Activated naive CD4-positive, alpha-beta T cell (primary cell): ENCODE measurements at places on chromosomes 7 and 10.

DNA sequence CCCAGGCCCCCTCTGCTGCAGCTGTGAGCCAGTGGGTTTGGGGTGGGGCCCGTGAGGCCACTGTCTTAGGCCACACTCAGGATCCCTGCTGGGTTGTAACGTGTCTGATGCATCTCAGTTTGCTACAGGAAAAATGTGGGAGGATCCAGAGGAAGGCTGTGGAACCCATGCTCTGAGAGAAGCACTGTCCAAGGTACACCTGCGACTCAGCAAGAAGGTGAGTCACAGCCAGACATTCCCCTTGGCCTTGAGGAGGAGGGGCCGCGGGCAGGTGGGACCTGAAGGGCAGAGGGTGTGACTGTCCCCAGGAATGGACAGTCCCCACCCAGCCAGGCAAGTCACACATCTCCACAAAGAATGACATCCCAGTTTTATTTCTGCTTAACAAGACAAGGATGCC, 27.8 kb upstream of the C10orf120 start:
- no peak for DNase-seq

DNA sequence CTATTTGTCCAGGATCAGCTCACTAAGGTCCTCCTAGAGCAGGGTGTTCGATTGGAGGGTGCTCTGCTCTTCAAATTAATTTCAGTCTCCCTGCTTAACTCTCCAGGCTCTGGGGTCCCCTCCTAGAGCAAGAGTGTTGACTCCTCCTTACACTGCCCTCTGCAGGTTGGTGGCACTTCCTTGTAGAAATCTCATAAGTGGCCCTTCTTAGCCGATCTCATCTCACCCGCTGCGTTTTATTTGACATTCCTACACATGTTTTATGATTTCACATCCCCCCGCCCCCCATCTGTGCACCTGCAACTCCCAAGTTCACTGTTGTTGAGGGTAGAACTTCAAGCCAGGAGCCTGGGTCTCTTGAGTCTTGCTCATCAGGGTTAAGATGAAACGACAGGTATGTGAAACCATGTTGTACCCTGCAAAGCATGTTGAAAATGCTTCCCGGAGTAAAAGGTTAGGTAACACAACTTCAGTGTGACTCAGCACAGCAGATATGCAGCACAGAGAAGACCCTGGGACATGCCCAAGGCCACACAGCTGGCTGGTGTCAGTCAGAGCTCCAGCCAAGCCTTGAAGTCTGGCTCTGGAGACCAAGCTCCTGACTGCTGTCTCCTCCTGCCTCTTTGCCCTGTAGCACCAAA, 171.2 kb downstream of the PRKAG2 start:
- no peak for DNase-seq

DNA sequence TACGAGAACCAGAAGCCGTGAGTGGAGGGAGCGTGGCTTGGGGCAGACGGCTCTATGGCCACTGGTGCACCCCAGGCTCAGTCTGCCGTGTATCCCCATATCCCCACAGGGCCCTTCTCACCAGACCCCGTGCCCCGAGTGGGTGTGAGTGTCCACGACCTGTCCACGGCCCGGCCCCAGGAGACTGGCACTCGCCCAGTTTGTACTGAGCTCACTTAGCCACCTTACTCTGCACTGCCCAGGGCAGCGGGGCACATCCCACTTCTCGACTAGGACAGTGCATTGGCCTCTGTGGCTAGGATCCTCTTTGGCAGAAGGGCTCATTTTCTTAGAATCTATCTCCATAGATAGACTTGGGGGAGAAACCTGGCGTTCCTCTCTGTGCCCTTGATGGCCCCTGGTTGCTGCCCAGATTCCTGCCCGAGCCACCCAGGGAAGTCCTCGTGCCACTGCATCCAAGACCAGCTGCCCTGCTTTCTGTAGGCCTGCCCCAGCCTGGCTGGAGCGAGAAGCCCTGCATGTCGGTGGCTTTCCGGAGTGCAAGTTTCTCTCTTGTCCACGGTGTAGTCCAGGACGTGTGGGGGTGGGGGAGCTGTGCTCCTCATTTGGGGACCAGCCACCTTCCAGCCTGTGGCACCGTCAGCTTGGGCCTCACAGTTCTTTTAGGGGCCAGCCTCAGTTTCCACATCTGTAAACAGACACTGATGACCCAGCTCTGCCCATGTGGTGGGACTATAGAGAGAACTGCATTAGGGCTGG, 11.9 kb downstream of the TMEM120A start:
- DNase-seq, result no peak

DNA sequence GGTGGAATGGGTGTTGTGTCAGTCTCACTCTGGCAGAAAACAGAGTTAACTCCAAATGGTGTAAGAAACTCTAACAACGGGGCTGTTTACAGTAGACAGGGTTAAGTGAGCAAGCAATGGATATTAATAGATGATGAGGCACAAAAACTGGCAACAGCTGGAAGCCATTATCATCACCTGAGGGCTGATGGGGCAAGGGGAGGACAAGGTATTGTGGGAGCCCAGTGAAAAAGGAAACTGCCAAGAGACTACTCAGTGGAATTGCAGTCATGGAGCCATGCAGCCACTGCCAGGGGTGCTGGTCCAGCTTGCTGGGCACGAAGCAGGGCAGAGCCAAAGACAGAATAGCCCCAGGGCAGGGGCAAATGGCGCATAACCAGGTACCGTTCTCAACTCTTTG, 260.7 kb downstream of the BICC1 start:
- no peak for DNase-seq

DNA sequence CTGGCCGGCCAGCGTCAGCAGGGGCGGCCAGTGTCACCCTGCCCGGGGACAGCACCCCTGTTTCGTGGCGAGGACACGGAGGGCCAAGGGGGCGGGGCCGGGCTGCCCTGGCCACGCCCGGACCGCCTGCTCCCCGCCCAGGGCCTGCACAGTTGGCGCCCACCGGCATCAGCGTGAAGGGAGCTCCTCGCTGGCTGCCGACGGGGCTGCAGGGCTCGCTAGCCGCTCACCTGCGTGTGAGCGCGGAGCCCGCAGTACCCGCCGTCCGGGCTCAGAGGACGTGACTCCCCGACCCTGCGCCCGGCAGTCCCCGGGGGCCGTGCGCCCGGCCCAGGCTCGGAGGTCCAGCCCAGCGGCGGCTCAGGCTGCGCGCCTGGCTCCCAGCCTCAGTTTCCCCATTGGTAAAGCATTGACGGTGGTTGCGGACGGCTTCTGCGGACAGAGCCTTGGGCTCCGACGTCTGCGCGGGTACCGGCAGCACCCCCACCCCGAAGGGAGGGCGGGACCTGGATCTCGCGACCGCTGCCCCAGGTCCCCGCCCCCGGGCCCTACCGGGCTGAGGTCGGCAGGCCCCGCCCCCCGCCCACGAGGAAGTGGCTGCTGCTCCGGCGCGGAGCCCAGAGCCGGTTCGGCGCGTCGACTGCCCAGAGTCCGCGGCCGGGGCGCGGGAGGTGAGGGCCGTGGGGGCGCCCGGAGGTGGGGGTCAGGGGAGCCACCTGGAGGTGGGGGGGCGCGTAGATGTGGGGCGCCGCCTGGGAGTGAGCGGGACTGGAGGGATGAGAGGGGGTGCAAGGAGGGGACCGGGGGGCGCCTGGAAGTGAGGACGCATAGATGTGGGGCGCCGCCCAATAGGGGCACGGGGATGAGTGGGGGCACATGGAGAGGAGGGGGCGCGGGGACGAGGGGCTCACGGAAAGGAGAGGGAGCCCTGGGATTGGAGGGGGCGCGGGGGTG, at the start of gene ARPC1B:
Gene ARPC1B (plus strand): TSS at position 620 of the 954 bp plus-strand sequence. CDS start 10,985 bp downstream, outside the sequence.
- DNase-seq, result peak; percentile 82

- no peak for DNase-seq
Observed at GRCh38 chr7:50591098-50591479, 25.9 kb upstream of the DDC start.

GRCh38 chr7:144786522-144786921, 49.3 kb downstream of the TPK1 start:
- DNase-seq, result no peak

DNA sequence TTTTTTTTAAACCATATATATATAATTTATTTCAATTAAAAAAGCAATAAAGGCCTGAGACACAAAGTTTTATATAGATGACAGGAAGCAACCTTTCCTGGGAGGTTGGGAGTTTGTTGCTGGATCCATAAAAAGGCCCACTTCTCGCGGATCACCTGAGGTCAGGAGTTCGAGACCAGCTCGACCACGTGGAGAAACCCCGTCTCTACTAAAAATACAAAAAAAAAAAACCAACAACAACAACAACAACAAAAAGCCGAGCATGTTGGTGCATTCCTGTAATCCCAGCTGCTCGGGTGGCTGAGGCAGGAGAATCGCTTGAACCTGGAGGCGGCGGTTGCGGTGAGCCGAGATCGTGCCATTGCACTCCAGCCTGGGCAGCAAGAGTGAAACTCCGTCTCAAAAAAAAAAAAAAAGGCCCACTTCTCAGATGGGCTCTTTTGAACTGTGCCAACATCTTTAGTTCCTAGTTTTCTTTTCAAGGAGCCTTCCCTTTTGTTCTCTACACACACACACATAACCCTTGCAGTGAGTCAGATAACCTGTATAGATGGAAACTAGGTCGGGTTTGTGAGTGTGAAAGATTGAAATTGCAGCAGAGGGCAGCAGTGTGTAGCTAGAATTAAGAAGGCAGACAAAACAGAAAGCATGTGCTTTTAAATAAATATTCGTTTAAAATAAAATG, 1.2 kb upstream of the SMNDC1 start:
- DNase-seq, result no peak

DNA sequence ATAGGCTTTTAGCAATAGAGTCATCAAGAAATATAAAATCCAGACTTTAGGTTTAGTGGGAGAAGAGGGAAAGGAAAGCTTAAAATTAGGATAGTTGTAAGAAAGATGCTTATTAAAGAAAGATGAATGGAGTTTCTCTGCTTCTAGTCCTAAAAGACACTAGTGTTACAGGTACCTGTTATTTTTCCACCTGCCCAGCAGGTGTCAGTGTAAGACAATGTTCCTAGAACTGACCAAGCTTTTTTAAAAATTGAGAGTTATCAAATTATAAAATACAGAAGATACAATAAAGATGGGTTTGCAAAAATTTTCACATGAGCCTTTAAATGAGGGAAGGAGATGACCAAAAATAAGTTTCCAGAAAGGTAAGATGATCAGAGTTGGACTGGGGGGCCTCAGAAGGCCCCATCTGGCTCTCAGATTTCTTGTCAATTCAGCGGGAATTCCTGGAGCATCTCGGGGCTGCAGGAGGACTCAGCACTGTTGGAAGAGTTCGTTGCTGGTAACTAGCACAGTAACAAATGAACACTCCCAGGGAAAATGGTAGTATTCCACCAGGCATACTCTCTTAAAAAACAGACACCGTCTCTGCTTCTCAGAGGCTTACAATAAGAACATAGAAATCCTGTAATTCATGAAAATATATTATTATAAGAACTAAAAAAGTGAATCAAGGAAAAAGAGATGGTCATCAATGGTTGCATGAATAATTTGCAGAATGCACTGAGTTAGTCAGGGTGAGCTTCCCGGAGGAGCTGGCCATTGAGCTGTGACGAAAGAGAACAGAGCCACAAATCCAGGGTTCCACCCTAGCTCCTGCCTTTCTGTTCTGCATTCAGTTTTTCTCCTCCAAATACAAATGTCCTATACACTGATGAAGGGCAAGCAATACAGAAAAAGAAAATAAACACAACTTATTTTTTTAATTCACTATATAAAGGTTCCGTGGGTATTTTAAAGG, 71.8 kb upstream of the PIK3CG start:
- no peak for DNase-seq

GRCh38 chr7:102193806-102194205, 92.9 kb upstream of the SH2B2 start:
- no peak for DNase-seq

DNA sequence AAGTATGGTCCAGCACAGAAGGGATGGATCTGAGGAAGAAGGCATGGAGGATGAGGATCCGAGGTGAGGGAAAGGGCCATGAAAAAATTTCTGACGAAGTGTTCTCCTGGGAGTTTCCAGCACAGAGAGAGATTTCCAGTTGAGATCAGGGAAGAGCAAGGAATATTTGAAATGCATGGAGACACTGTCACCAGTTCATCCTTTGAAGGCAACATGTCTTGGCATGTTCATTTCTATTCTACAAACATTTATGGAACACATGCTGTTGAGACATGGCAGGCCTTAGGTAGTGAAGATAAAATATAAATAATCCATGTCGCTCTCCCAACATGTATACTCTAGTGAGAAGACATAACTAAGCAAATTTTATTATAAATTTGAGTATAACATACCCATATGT, 234.0 kb upstream of the TCF7L2 start:
- DNase-seq, result no peak

- DNase-seq, result no peak
Observed at GRCh38 chr7:70384024-70384423, 747.9 kb upstream of the GALNT17 start.

DNA sequence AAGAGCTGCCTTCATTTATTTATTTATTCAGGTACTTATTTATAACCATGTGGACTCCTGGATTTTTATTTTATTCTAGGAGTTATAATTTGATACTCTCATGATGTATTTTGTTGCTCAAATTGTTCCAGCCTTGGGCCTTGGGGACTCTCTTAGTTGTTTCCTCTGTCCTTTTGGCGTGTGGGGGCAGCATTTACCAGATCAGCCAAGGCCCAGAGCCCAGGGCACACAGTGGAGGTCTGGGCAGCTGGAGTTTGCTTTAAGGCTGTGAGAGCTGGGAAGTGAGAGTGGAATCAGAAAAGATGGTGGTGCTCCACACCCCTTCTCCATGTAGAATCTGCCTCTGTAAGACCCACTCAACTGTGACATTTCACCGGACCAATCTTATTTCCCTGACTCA, 398.9 kb downstream of the RPS24 start:
- no peak for DNase-seq

DNA sequence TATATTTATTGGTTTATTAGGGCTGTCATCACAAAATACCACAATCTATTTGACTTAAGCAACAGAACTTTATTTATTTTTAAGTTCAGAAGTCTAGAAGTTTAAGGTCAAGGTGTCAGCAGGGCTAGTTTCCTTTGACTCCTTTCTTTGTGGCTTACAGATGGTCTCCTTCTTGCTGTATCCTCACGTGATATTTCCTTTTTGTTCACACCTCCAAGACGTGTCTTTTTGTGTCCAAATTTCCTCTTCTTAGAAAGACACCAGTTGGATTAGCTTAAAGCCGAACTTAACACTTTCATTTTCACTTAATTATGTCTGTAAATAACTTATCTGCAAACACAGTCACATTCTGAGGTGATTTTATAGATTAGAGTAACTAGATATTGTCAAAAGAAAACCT, 631.4 kb upstream of the POT1 start:
- no peak for DNase-seq

DNA sequence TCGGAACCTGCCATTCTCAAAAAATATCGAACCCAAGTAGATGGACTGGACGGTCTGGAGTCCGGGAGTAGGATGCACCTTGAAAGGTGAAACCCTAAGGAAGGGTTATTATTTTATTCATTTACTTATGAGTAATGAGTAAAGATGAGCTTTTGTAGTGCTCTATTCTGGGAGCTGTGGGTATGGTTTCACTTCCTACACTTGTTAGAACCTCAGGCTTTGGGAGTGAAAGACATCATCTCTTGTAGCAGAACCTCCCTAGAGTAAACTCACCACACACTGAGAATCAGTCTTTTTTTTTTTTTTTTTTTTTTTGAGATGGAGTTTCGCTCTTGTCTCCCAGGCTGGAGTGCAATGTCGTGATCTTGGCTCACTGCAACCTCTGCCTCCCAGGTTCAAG, 389.4 kb upstream of the AUTS2 start:
- no peak for DNase-seq

- DNase-seq, result no peak
Observed at GRCh38 chr7:156466272-156466671, 174.3 kb upstream of the RNF32 start.
